ENCODE measurements at places on chromosomes 13 and 19.

DNA sequence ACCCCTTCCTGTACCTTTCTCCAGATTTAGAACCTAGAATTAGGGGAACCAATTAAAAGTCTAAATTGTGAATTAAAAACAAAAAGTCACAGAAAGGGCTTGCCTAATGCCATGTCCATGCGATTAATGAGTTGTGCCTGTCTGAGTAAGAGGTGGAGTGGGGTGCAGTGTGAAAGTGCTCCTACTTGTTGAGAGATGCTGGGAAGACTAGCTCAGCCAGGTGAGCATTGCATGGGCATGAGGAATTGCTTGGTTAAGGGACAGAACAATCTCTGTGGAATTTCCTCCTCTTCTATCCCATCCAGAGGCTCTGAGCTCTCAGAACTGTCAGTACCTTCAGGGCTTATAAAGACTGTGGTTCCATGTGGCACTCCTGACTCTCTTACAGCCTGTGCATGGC lies 159.0 kb upstream of the UBL3 start:
- H3K4me1 ChIP-seq: no peaks in the 10 kb centered on the region
- no peak for DNase-seq
- H3K4me3 ChIP-seq: no peak overlapping the region
- peaks cover 8% of the 10 kb centered on the region for H3K27me3 ChIP-seq
- no peak overlapping the region for H3K27ac ChIP-seq

DNA sequence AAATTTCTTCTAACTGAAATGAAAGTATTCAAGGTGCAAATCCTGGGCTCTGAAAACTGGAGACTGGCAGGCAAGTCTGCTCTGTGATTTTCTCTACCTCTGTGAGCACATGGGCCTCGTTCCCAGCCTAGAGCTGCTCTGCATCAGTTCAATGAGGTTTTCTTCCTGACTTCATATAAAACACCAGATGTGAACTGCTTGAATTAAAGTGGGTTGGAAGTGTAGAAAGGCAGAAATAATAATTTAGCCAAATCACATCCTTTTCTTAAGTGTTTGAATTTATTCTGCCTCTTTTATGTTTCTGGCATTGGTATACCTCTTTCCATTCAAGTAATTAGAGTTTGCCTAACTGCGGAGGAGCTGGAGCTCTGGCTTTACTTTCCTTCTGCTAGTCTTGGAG lies 540.8 kb downstream of the OLFM4 start:
- no peaks in the 10 kb centered on the region for H3K27me3 ChIP-seq
- no peaks in the 10 kb centered on the region for H3K4me1 ChIP-seq
- DNase-seq: no peak
- H3K4me3 ChIP-seq: no peak overlapping the region
- no peak overlapping the region for H3K27ac ChIP-seq

DNA sequence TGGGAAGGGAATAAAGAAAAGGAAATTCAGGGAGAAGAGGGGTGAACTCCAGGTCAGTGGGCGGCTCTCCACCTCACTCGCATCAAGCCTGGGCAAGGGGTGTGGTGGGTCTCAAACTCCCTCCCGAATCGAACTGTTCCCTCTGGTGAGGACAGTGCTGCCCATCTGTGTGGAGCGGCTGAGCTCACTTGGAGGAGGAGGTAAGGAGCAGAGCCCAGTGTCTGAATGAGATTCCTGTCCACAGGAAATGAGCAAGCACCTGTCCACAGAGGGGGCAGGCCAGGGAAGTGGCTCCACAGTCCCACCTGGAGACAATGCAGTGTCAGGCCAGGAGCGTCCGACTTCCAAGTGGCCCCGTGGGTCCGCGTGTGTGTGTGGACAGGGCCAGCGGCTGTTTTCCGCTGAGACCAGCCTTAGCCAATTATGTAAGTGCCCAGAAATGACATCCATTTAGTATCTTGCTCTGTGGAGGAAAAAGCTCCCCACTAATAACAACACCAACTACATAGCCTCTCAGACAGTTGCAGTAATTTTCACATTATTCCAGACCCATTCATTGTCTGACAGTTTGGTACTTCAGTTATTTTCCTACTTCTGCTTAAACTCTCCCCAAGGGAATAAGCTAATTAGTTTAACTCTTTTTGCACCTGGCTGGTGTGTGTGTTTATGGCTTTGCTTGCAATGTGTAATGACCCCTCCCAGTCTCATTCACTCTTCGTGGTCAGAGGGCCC lies 114.6 kb downstream of the SOX1 start:
- peaks cover 12% of the 10 kb centered on the region for H3K27me3 ChIP-seq
- no peaks in the 10 kb centered on the region for H3K36me3 ChIP-seq
- H3K4me3 ChIP-seq: no peak overlapping the region

- H3K36me3 ChIP-seq: no peaks in the 10 kb centered on the region
- H3K4me3 ChIP-seq: no peak overlapping the region
- H3K27me3 ChIP-seq: no peaks in the 10 kb centered on the region
These were observed 864.1 kb downstream of the PCDH17 start for GRCh38 chr13:58495668-58496067.

DNA sequence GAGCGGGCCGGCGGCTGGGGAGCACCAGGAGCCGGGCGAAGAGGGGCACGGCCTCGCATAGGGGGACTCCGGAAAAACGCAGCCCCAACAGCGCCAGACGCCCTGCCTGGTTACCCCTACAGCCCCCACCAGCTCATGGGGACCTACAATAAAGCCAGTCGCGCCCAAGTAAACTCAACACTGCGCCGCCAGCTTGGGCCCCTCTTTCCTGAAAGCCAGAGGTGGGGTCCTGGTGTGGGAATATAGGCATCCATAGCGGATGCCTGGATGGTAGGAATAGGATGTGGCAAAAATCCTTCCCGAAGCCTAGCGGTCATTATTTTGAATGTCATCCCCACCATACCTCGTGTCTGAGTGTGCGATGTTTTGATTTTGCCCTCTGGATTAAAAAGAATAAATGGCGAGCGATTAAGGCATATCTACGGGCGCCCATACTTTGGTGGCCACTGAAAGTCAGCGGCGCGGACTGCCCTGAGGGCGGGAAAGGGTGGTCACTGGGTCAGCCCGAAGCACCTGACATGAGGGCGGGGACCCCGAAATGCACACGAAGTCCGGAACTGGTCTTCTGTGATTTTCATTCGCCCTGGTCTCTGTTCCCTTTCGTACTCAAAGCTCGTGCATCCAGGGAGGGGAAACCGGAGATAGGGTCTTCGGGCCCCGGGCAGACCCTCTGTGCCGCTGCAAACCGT lies at the start of the genes NHLRC3 and PROSER1:
Gene NHLRC3, plus strand, starts transcription at position 577 of the 689 bp plus-strand sequence. CDS start 184 bp downstream, outside the sequence.
Gene PROSER1, minus strand, starts transcription at position 210 of the 689 bp plus-strand sequence. CDS start 847 bp downstream, outside the sequence.
- no peaks in the 10 kb centered on the region for H3K27me3 ChIP-seq
- peak within 1 kb of the TSS; percentile 83 for H3K4me3 ChIP-seq
- H3K36me3 ChIP-seq: no peaks in the 10 kb centered on the region
- peak within 1 kb of the TSS; percentile 82 for H3K27ac ChIP-seq
- DNase-seq: peak; percentile 94
